ENCODE measurements at places on chromosomes 12 and 14. TPM values are rescaled to one million over a fixed set of nuclear protein-coding genes. Genes with fewer than 3 reads are reported as not detected.
A peak's percentile ranks its signal among the peaks of the same experiment; 100 is the strongest.

The LMO3 gene
- total RNA-seq = 58.0 TPM

- peak; percentile 65 for DNase-seq
- no peaks in the 10 kb centered on the region for H3K36me3 ChIP-seq
Observed at GRCh38 chr12:50057000-50057841, at the start of gene ASIC1. Gene ASIC1 (plus strand): TSS chr12:50057596. CDS start chr12:50058767, 1,171 bp downstream.

DNA sequence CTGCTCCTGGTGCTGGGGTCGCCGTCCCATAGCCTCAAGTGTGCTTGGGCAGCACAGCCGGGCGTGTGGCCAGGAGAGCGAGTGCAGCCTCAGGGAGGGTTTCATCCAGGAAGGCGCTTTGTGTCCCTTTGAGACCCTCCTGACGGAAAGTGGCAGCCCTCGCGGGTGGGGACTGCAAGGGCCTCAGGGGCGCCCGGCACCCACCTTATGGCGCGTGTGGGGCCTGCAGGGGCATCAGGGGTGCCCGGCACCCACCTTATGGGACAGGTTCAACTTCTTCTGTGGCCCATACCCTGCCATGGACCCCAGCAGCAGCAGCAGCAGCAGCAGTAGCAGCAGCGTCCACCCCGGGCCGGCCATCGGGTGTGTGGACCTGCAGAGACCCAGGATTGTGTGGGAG, 4.5 kb downstream of the LRCOL1 start:
- H3K4me1 ChIP-seq = no peaks in the 10 kb centered on the region
- no peak overlapping the region for H3K4me3 ChIP-seq
- no peak for DNase-seq

- H3K27me3 ChIP-seq = peaks cover 2% of the 10 kb centered on the region
- H3K4me3 ChIP-seq = no peak overlapping the region
- H3K27ac ChIP-seq = no peak overlapping the region
- no peaks in the 10 kb centered on the region for H3K4me1 ChIP-seq
Observed at GRCh38 chr14:98130691-98131090, 1141.3 kb downstream of the BCL11B start.

DNA sequence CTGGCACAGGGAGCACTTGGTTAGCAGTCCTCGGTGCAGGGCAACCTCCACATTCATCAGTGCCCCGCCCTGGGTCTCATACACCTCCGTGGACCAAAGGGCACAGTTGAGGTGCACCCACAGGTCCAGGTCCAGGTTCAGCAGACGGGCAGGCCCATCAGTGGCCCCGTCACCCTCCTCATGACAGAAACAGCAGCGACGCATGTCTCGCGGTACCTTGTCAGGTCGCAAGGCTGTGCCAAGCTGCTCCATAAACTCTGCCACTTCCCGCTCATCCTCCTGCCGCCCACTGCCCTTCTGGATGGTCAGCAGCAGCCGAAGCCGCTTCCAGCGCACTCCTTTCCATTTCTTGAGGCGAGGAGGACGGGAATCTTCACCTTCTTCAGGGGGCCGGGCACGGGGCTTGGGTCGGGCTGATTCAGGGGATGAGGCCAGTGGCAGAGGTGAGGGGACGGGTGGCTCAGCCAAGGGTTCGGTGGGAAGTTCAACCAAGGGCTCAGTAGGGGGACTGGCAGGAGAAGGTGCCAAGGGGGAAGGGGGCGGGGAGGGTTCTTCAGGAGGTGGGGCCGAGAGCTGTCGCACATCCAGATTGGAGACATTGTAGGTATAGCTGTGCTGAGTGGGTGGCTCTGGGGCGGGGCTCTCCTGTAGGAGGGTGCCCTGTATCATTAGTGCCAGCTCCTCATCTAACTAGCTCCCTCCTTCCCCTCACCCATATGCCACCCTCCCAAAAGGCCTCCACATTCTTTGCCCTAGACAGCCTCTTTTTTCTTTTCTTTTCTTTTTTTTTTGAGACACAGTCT, 8.3 kb upstream of the PRKAG1 start:
- H3K27ac ChIP-seq = no peak overlapping the region
- no peak for DNase-seq
- H3K4me3 ChIP-seq = no peak overlapping the region
- H3K4me1 ChIP-seq = no peaks in the 10 kb centered on the region

- no peak overlapping the region for H3K4me3 ChIP-seq
- no peak overlapping the region for H3K27ac ChIP-seq
- DNase-seq = no peak
- peaks cover 4% of the 10 kb centered on the region for H3K4me1 ChIP-seq
Observed at GRCh38 chr12:104870797-104871196, 87.3 kb downstream of the SLC41A2 start.

GRCh38 chr12:50638482-50638880, 125.4 kb upstream of the ATF1 start:
- H3K4me3 ChIP-seq = no peak overlapping the region
- H3K27me3 ChIP-seq = no peaks in the 10 kb centered on the region
- H3K36me3 ChIP-seq = no peaks in the 10 kb centered on the region
- no peak for DNase-seq

GRCh38 chr14:56142314-56142713, 24.1 kb downstream of the PELI2 start:
- no peaks in the 10 kb centered on the region for H3K36me3 ChIP-seq
- H3K27ac ChIP-seq = no peak overlapping the region
- DNase-seq = no peak
- H3K27me3 ChIP-seq = no peaks in the 10 kb centered on the region
- no peak overlapping the region for H3K4me3 ChIP-seq

GRCh38 chr12:70852416-70853150, 68.0 kb downstream of the PTPRR start:
- no peaks in the 10 kb centered on the region for H3K36me3 ChIP-seq
- no peaks in the 10 kb centered on the region for H3K4me1 ChIP-seq

DNA sequence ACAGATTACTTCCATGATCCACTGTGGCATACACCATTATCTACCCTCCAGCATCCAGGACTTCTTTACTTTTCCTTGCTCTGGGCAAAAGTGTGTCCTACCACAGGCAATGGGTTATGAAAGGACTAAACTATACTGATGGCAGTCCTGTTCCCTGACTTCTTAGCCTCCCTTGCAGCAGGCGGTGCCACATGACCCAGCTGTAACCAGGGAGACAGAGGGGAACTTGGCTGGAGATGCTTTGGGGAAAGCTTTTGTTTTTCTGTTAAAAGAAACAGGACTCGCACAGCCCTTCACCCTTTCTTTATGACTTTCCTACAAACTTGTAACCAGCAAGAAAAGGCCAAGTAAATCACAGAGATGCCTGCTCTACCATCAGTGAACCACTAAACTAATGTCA, 394.4 kb downstream of the PCNX1 start:
- no peaks in the 10 kb centered on the region for H3K27me3 ChIP-seq
- H3K4me1 ChIP-seq = no peaks in the 10 kb centered on the region
- H3K27ac ChIP-seq = no peak overlapping the region
- H3K36me3 ChIP-seq = no peaks in the 10 kb centered on the region

DNA sequence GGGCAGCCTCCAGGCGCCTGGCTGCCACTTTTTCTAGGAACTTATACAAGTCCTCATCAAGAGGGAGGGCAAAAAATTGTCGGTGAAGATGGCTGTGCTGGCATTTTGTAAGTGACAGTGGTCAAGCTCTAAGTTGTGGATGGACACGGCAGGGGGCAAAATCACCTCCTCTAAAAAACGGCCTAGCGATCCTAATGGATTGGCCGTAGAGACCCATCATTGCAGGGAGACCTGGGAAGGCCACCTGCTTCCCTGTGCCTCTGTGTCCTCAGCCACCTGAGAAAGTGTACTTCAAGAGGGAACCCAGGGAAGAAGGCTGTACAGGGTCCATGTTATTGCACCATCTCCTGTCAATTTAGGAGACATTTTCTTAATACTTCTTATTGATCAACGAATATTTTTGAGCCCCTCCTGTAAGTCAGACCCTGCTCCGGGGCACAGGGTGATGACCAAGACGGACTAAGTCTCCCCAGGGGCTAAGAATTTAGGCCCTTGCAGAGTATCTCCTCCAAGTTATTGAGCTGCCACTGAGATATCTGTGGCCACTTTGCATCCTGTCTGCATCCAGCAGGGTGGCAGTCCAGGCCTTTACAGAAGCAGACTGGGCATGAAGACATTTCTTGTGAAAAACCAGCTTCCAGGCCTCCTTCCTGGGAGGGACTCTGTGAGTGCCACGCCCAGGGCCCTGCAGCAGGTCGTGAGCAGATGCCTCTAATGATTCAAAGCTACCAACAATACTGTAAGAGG, 40.5 kb downstream of the PSMA6 start:
- peaks cover 57% of the 10 kb centered on the region for H3K4me1 ChIP-seq
- no peak overlapping the region for H3K4me3 ChIP-seq
- peak; percentile 40 for DNase-seq
- no peaks in the 10 kb centered on the region for H3K27me3 ChIP-seq
- H3K36me3 ChIP-seq = no peaks in the 10 kb centered on the region

- H3K4me1 ChIP-seq = no peaks in the 10 kb centered on the region
- H3K4me3 ChIP-seq = no peak overlapping the region
- no peaks in the 10 kb centered on the region for H3K36me3 ChIP-seq
Observed at GRCh38 chr14:30496852-30497251, 62.1 kb upstream of the G2E3 start.

- DNase-seq = no peak
- H3K36me3 ChIP-seq = no peaks in the 10 kb centered on the region
Observed at GRCh38 chr14:96205978-96206360, 1.3 kb downstream of the BDKRB2 start.
